ENCODE measurements at places on chromosomes 6 and 20.

GRCh38 chr6:101722471-101722870 is 329.0 kb downstream of the GRIK2 start:
- DNase-seq = no peak

DNA sequence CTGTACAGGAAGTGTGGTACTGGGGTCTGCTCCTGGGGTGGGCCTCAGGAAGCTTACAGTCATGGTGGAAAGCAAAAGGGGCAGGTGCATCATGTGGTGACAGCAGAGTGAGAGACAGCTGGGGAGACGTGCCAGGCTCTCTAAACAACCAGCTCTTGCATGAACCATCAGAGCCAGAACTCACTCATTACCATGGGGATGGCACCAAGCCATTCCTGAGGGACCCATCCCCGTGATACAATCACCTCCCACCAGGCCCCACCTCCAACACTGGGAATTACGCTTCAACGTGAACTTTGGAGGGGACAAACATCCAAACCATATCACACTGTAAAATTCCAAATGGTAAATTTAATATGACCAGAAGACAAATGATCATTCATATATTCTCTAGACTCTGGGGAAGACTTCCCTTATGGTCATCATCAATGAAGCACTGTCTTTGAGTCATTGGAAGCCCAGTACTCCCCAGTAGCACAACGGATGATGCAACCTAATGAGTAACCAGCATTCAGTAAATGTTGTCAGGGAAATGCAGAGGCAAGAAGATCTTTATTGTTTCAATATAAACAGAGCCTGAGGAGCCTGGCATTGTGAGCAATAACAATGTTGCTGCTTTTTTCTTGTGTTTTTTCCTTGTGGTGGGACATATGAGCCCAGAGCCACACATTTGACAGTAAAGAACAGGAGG is 48.2 kb upstream of the RALY start:
- no peak for DNase-seq

DNA sequence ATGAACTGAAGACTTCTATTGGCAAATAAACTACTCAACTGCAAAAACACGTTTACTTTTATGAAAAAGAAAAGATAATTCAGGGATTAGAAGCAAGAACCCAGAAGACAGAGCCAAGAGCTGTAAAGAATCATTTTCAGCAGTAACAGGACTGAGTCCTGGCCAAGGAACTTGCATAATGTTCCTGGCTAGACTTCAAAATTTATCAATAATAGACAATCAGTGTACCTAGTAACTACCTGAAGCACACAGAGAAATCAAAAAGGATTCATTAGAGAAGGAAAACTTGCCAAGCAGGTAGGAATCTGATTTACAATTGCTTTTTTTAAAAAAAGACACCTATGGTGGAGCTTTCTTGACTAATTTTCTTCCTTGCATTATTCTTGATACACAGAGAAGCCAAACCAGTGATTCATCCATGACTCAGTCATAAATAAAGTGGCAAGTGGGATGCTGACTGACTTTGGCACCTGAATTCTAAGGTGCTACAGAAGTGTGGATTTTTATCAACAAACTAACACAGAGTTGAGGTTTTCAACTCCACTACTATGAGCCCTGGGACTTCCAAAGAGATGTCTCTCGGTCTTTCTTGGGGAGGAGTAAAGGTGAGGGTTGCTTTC is 281.3 kb downstream of the BMP7 start:
- DNase-seq = no peak

DNA sequence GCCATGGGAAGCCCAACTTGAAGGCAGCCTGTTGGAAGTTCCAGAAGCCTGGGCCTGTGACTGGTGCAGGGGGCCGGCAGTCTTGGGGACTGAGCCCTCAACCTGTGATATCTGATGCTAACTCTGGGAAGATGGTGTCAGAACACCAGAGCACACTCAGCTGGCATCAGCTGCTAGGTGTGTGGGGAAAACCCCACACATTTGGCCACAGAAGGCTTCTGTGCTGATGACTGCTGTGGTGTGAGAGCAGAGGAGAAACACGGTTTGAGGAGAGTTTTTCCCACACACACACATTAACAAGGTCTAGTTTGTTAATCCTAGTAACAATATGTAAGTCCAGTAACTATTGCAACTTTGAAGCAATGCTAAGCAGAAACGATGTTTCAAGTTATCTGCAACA is 78.0 kb downstream of the PSMB1 start:
- no peak for DNase-seq

GRCh38 chr20:59434960-59435359 is 134.5 kb downstream of the EDN3 start:
- DNase-seq = peak; percentile 91

- DNase-seq = no peak
Measured at GRCh38 chr20:53608071-53608455, 14.4 kb upstream of the ZNF217 start.

DNA sequence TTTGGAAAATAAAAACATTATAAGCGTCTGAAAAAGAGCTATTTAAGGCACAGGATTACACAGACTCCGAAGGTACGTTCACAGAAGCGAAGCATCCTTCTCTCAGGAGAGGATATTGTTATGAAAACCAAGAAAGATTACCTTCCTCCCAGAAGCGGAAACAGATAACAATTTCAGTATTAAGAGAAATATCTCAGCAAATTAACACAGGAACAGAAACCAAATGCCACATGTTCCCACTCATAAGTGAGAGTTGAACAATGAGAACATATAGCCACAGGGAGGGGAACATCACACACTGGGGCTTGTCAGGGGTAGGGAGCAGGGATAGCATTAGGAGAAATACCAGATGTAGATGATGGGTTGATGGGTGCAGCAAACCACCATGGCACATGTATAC is 109.7 kb downstream of the CDK19 start:
- no peak for DNase-seq

DNA sequence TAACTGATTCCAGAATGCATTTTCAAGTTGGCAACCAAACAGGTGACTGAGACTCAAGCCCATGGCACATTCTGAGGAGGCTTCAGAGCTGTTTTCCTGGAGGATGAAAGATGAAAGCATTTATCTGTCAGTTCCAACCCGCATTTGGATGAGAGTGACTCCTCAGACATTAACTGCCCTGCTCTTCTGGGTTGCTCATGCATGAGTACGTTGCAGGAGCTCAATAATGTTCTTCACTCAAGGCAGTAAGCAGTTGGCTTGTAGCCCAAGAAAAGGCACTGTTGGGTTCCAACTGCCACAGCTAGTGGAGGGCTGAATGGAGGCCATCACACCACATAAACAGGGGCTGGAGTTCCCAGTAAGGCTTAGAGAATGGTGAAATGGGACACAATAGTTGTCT is 155.3 kb downstream of the FUT9 start:
- DNase-seq = no peak

DNA sequence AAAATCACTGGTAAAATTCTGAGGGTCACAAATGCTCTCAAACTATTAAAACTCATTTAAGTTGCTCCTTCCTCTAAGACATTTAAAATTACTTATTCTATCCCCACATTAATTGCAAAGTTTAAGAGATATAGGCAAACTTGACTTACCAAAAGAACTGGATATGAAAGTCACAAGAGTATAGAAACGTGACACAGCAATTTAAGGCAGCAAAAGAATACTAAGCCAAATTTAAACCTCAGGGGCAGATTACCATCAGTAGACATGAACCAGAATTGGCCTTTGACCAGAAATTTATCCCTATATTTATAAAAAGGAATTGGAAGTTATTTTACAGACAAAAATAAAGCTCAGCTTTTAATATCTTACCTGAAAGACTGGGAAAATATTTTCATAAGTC is 56.0 kb downstream of the MAP3K7 start:
- DNase-seq = no peak

DNA sequence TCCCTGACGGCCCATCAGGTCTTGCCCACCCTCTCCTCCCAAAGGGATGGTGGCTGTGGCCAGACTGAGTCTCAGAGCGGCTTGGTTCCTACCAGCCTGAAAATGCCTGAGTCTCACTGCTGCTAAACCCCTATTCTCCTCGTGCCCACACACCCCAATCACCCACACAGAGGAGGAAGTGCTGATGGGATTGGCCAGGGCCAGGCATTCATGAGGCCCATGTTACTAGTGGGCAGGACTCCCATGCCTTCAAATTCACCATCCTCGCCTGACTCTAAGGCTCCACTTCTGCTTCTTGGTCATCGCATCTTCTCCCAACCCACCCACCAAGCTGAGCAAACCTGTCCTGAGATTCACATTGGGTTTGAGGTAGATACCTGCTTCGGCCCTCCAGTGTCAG is 80.1 kb upstream of the CST7 start:
- no peak for DNase-seq
